ENCODE measurements at places on chromosomes 11 and 22. TPM values are rescaled to one million over a fixed set of nuclear protein-coding genes. Genes with fewer than 3 reads are reported as not detected.

DNA sequence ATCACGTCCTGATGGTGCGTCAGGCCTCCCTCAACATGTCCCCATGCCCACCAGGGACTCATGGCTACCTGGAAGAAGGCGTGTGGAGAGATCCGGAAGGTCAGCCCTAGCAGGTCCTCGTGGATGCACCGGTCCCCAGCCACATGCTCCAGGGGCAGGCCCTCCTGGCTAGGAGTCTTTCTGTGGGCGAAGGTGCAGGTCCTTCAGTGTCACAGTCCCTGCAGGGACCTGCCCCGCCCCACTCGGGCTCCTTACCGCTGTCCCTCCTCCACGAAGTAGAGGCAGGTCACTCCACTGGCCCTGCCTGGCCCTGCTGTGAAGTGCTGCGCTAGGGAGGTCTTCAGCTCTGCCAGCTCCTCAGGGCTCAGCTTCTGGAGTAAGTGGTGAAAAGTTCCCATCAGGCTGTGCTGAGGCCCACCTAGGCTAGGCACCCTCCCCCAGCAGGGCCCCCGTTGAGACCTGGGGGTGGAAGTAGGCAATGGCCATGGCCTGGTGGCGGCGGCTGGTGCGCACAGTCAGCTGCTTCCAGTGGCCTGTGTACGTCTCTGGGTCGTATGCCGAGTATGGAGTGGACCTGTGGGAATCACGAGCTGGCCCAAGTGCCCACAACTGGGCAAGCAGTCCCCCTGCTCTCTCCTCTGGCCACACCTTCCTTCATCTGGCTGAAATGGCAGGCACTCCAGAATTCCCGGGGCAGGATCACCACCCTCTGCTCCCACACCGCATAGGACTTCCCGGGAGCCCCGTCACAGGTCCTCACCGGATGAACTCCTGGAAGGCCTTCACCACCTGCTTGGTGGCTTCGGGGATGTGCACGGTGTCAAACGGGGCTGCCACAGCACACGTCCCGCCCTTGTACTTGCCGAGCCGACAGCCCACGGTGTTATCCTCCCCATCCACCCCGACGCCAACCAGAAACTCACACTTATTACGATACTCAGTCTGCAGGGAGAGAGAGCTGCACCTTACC is 1.1 kb upstream of the RANBP1 start:
- no peak for DNase-seq

The VSIG10L2 gene
- total RNA-seq, result not detected

DNA sequence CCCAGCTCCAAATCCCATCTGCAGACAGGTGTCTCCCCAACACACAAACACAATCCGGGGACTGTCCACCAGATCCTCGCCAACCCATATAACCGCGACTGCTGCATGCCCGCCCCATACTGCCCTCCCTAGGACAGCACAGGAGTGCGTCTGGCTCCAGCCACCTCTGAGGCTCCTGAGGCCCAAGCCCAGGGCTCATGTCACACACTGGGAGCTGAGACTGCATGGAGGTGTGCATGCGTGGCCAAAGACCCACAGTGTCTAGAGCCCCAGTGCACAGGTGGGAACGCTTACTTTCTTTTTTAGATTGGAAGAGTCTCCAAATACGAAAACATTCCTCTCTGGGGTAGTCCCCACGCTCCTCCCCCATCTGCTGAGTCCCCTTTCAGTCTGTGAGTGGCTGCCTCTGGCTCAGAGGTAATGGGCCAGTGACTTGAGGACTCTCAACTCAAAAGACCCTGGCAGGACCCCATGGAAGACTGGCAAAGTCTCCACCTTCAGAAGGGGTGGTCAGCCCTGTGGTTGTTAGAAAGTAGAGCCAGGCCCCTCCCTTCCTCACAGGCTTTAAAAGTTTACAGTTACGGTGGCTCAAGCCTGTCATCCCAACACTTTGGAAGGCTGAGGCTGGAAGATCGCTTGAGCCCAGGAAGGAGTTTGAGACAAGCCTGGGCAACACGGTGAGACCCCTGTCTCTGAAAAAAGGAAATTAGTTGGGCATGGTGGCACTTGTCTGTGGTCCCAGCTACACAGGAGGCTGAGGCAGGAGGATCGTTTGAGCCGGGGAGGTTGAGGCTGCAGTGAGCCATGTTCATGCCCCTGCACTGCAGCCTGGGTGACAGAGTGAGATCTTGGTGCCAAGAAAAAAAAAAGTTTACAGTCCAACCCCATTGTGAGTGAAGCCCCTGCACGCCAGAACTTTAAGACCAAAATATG is 2.3 kb downstream of the CBX7 start:
- DNase-seq, result no peak

- DNase-seq, result peak; percentile 97
Observed at GRCh38 chr11:117907276-117908108, 21.7 kb downstream of the TMPRSS13 start.

The ALX4 gene
- total RNA-seq, result not detected

The DERL3 gene
- total RNA-seq, result not detected

DNA sequence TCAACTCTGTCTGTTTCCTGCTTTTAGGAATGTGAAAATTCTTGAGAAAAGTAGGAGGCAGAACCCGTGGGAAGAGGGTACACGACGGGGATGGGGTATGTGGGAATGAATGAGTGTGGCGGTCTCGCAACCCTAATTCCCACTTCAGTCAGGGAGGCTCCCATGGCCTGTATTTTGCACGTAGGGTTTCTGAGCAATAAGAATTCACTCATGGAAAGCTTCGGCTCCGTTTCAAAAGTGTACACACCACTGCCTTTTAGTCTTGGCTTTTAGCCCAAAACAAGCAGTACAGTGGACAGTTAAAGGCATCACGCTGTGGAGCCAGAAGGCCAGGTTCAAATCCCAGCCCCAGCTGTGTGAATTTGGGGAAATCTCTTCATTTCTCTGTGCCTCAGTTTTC is 116.7 kb downstream of the MN1 start:
- no peak for DNase-seq

The NRIP3 gene
- 0.37 TPM for total RNA-seq

The FOLR3 gene
- 2.0 TPM for total RNA-seq

The CAT gene
- 9.5 TPM for total RNA-seq

Data from MCF 10A (cell line).